ENCODE measurements at places on chromosomes 5 and 9.

DNA sequence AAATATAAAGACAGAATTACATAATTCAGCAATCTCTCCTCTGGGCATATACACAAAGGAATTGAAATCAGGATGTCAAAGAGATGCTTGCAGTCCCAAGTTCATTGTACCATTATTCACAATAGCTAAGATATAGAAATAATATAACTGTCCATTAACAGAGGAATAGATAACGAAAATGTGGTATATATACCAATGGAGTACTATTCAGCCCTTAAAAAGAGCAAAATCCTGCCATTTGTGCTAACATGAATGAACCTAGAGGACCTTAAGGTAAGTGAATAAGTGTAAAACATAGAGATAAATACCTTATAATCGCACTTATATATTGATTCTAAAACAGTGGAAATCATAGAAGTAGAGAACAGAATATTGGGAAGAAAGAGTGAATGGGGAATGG, 7.0 kb downstream of the ST8SIA4 start:
- DNase-seq = no peak

- DNase-seq = no peak
Measured at GRCh38 chr9:31573561-31573960, 810.9 kb upstream of the ACO1 start.

- DNase-seq = no peak
Measured at GRCh38 chr9:36149197-36149596, 12.7 kb downstream of the GLIPR2 start.

- no peak for DNase-seq
Measured at GRCh38 chr5:117411701-117412100, 837.1 kb upstream of the SEMA6A start.

- peak; percentile 43 for DNase-seq
Measured at GRCh38 chr5:151200913-151201595, 22.8 kb downstream of the CCDC69 start.

DNA sequence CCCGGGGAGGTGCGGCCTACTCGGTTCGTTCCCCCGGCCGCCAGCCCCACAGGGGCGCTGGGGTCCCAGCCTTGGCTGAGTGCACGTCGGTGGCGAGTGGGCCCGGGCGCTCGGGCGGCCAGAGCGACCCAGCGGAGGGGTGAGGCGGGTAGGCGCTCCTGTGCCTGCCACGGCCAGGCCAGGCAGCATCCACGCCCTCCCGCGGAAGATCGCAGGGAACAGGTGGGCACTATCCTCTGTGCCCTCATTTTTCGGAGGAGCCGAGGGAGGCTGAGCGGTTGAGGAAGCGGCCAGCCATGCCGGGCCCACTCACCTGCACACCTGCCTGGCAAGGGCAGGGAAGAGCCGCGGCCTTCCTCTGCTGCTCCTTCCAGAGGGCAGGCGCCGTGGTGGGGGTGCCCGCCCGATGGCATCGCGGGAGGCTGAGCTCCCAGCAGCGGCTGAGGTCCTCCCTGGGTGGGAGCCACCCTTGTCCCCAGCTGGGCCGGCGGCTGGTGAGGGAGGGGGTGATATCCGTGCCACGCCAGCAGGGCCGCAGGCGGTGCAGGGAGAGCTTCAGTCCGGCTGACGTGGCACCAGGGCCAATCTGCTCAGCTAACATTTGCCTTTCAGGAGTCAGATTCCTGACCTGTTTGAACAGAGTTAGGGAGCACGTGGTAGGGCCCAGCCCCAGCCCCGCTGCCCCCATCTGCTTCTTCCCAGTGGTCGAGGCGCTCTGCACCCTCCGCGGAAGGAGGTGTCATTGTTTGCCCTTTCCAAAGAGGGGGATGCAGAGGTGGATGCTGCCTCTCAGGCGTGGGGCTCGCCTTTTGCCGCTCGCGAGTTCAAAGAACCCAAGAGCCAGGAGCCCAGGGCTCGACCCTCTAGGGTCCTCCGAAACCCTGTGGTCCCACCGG, 1.6 kb upstream of the SEC16A start:
- peak; percentile 61 for DNase-seq

- DNase-seq = no peak
Measured at GRCh38 chr5:142107036-142107735, 1.4 kb upstream of the NDFIP1 start.

DNA sequence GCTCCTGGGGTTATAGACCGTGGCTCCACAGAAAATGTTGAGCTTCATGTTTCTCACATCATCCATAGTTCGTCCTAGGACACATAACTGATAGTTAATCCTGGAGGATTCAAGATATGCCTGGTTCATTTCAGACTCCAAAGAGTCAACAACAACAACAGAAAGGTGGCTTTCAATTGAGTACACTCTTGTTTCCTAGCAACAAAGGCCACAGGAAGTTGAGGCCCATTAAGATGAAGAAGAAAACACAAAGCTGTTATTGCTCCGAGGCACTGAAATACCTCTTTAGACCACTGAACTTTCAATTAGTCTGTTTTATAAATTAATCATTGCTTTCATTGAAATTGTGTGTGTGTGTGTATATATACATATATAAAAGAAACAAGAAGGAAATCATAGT, 154.5 kb downstream of the YIPF5 start:
- DNase-seq = no peak

DNA sequence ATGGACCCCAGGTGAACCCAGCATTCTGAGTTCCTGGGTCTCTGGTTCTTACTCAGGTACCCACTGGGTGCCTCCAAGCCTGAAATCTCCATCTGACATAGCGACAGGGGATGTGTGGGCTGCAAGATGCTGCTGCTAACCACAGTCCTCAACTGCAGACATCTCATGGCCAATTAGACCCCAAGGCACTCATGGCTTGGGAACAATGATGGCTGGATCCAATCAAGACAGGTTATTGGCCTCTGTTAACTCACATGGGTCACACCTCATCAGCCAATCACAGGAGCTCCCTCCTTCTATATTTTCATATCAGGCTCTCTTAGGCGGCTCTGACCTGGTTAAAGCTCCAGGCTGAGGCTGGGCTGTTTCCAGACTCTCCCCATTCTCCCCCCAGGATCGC, 57.0 kb downstream of the CXXC5 start:
- peak; percentile 37 for DNase-seq

DNA sequence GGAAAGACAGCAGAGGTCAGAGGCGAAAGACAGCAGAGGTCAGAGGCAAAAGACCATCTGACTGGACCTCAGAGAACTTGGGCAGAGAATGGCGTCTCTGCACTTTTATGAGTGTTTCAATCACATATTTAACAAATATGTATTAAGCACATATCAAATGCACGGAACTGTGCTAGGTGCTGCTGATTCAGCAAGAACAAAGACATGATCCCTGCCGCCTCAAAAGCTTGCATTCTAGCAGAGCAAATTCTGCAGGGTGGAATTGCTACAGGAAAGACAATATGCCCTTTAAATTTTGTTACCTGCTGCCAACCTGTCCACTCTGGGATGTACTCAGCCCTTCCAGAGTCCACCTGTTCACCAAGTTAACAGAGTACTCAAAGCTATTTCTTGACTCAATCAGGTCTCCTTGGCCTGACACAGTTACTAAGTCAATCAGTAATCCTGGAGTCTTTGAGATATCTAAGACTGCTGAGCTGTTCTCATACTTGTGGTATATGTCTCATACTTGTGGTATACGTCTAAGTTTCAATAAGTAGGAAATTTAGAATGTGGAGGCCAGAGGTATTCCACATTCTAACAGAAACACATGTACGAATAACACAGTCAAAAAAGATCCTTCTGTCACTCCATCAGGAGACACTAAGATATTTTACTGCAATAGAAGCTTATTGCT, 131.8 kb downstream of the GNAQ start:
- no peak for DNase-seq

DNA sequence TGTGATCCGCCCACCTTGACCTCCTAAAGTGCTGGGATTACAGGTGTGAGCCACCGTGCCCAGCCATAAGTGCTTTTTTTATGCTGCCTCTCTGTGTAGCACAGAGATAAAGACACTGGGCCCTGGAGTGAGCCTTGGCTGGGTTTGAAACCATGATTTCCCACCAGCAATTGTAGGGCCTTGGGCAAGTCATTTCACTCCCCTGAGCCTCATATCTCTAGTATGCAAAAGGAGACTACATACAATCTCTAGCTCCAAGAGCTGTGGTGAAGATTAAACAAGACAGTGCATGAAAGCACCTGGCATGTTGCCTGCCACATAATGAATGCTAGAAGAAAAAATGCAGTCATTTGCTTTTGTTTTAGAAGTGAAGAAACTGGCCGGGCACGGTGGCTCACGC, 3.9 kb downstream of the FABP6 start:
- no peak for DNase-seq

DNA sequence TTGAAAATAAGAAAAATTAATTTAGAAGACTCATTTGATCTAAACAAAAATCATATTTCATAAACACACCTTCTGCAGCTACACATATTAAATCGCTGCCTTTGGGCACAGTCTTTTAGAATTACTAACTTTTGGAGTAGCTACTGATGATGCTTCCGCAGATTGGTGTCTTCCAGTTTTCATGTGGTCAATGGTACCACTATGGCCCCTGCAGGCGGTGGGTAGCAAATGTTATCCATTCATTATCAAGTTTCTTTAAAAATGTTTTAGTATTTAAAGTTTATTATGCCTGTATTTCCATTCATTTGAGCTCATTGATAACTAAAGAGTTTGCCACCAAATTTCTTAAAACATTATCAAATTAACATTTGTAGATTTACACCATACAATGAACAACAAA, 122.9 kb upstream of the GRAMD2B start:
- DNase-seq = no peak

GRCh38 chr5:33806738-33807442, 84.9 kb downstream of the ADAMTS12 start:
- no peak for DNase-seq

GRCh38 chr9:1709347-1709746, 305.8 kb upstream of the SMARCA2 start:
- DNase-seq = no peak

DNA sequence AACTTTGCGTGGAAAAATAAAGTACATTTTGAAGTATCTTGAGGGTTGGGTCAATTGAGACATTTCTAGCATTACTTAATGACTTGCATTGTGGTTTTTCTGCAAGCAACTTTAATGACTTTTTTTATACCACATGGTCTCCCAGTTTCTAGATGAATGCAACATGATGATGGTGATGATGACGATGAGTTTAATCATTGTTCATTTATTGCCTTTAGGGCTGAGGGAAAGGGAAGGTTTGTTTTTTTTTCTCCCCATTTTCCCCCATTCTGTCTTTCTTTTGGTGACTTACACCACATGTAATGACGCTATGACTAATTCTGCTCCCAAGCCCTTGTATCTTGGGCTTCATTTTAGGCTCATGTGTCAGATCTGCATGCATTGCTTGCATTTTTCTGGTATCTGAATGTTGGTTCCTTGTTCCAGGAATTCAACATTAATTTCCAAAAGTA, 57.7 kb upstream of the NXNL2 start:
- no peak for DNase-seq

DNA sequence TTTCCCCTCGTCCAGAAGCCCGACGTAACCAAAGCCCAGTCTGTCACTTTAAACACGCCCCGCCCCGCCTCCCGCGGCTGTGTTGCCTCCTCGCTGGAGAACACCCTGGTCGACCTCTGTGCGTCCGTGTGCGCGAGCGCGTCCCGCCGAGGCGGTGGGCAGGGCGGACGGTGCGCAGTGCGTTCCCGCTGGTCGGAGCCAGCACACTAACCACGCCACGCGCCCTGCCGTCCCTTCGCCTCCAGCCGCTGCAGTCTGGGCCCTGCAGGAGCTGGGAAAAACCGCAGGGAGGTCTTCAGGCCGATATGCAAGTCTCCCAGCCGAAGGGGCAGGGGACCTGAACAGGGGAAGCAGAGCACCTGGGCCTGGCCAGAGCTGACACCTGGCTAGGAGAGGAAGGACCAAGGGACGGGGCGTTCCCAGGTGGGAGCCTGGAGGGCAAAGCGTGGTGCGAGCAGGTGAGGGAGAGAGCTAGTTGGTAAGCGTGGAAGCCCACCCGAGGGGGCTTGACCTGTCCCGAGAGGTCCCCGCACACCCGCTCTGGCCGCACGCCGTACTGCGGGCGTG, 1.3 kb upstream of the PHPT1 start:
- DNase-seq = peak; percentile 89

DNA sequence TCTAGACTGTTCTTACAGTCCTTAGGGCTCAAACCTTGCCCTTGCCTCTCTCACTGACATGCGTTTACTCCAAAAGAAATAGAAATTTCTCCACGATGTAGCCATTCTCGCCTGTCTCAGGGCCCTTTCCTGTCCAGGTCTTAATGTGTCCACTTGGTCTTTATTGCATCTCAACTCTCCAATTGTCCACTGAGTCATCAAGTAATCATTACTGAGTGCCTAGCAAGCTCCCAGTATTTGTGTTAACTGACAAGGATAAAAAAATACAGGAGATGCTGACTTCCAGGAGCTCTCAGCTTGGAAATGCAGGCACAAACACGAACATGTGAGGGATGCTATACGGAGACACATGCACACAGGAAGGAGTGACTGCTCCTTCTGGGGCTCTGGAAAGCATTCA, 147.3 kb downstream of the ARSB start:
- DNase-seq = no peak

DNA sequence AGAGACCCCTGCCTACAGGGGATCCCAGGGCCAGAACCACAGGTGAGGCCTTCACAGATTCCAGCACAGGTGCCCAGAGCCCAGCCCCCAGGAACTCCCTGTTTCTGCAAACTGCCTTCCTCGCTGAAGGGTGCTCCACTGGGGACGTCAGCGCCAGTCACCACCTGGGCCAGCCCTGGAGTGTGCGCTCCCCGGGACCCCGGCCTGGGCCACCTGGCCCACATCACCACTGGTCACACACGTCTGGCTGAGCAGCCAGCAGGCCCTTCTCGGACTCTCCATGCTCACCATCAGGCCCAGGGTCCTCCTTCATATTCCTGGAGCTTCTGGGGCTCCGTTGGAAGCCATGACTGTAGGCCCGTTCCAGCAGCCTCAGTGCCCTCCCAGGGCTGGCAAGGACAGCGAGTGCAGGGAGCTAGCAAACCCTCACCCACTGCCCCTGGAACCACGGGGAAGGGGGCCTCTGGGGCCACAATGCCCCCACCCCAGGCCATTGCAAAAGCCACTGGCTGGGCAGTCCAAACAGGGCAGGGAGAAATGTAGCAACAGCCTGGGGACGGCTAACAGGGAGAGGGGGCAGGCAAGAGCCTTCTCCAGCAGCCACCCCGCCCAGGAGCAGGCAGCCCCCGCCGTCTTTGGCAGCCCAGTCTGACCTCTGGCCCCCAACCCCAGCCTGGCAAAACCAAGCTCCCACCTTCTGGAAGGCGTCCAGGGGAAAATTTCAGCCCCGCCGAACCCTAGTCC, 1.3 kb downstream of the AGPAT2 start:
- no peak for DNase-seq

DNA sequence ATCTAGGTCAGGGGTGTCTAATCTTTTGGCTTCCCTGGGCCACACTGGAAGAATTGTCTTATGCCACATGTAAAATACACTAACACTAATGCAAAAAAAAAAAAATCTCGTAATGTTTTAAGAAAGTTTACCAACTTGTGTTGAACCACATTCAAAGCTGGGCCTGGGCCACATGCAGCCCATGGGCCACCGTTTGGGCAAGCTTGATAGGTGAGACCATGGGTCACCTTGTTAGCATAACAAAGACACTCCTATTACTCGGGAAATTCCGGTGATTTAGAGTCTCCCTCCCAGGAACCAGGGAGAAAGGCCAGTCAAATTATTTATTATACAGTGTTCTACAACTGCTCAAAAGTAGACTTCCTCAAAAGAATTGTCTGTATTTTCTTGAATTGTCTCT, 12.7 kb downstream of the RECK start:
- DNase-seq = no peak

All from ecto neural progenitor cell (in vitro differentiated cells).